ENCODE measurements at places on chromosomes 1 and 21. TPM values are rescaled to one million over a fixed set of nuclear protein-coding genes. Genes with fewer than 3 reads are reported as not detected.

GRCh38 chr1:26155370-26156284, 3.3 kb upstream of the FAM110D start:
- H3K27me3 ChIP-seq, result peaks cover 2% of the 10 kb centered on the region
- H3K27ac ChIP-seq, result no peak overlapping the region
- peaks cover 45% of the 10 kb centered on the region for H3K4me1 ChIP-seq
- no peaks in the 10 kb centered on the region for H3K36me3 ChIP-seq
- H3K4me3 ChIP-seq, result no peak overlapping the region

The PADI2 gene
- 0.52 TPM for total RNA-seq

- no peaks in the 10 kb centered on the region for H3K4me1 ChIP-seq
- no peak overlapping the region for H3K4me3 ChIP-seq
- H3K36me3 ChIP-seq, result no peaks in the 10 kb centered on the region
- H3K27me3 ChIP-seq, result no peaks in the 10 kb centered on the region
- no peak for DNase-seq
- no peak overlapping the region for H3K27ac ChIP-seq
Measured at GRCh38 chr1:152577168-152577567, 3.1 kb downstream of the LCE3D start.

- H3K27me3 ChIP-seq, result no peaks in the 10 kb centered on the region
- H3K36me3 ChIP-seq, result peaks cover 35% of the 10 kb centered on the region
- no peak for DNase-seq
Measured at GRCh38 chr1:92310185-92310597, 11.3 kb downstream of the RPAP2 start.

DNA sequence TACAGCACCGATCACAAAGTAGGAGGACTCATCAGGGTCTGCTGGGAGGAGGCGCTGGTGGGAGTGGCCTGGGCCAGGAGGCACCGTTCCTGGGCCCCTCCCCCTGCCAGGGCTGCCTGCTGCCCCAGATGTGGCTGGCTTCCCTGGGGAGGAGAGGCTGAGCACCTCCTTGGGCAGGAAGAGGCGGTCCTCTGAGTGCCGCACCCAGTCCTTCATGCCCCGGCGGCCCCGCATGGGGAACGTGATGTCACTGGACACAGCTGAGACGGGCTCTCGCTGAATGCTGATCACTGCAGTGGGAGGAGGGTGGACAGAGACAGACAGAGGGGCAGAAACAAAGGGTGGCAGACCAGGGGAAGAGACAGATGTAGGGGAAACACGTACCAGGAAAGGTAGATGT, 24.8 kb downstream of the ADGRB2 start:
- peaks cover 4% of the 10 kb centered on the region for H3K27me3 ChIP-seq
- no peaks in the 10 kb centered on the region for H3K36me3 ChIP-seq
- no peak for DNase-seq
- H3K27ac ChIP-seq, result no peak overlapping the region
- no peak overlapping the region for H3K4me3 ChIP-seq
